ENCODE measurements at places on chromosomes 2 and 18. TPM values are rescaled to one million over a fixed set of nuclear protein-coding genes. Genes with fewer than 3 reads are reported as not detected.
A peak's percentile ranks its signal among the peaks of the same experiment; 100 is the strongest.

DNA sequence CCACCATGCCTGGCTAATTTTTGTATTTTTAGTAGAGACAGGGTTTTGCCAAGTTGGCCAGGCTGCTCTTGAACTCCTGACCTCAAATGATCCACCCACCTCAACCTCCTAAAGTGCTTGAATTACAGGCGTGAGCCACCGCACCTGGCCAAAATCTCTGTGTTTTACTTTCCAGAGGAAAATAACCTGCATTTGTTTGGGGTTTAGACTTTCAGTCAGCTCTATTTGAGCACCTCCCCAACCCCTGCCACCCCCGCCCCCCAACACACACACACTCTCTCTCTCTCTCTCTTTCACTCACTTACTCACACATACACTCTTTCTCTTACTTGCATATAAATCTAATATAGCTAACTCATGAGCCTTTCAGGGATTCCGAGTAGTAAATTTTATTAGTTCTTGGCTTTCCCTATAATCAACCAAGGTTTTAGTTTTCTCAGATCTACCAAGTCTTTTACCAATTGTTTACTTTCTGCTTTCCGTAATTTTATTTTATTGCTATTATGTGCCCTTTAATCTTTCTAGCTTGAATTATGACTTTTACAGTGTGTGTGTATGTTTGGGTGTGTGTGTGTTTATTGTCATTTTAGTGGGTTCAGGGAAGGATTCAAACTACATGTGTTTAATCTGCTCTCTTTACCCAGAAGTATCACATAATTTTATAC lies 24.5 kb downstream of the MFSD6 start:
- DNase-seq = no peak

DNA sequence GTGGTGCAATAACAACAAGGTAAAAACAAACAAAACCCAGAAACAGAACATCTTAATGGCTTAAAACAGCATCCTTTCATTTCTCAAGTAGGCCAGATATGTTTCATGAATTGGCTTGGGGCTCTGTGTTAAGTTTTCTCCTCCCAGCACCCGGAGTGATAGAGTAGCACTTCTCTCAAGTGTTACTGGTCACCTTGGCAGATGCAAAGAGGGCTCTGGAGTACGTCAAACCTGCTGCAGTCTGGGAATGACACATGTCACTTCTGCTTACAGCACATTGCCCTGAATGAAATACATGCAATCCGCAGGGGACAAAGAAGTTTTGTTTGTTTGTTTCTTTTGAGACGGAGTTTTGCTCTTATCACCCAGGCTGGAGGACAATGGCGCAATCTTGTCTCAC lies 639.3 kb downstream of the CNTNAP5 start:
- DNase-seq = no peak

GRCh38 chr2:46778511-46778910 lies 137.1 kb downstream of the MCFD2 start:
- peak; percentile 81 for DNase-seq

The MAP3K19 gene
- 3.1 TPM for total RNA-seq

The SULT1C4 gene
- 20.7 TPM for total RNA-seq

The LIMS2 gene
- 3.3 TPM for total RNA-seq

- no peak for DNase-seq
These were observed 93.5 kb downstream of the TMEM163 start for GRCh38 chr2:134625311-134625710.

DNA sequence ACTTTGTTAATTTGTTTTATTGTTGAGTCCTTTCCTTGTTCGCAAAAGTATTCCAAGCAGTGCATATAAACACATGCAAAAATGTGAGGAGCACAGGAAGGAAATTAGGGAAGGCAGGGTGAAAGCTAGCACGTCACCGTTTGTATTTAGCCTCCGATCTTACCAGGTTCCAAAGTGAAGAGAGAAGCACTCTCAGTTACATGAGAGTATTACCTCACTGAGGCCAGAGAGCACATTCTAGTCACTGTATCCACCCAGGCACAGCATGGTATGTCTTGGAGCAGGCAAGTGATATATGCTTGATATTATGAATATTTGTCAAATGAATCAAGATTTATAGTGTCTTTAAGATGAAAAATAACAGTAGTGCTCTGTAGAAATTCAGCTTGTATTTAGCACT lies 6.5 kb upstream of the TMEM182 start:
- no peak for DNase-seq

The TTR gene
- total RNA-seq = 6.1 TPM

The C1GALT1C1L gene
- total RNA-seq = 0.27 TPM

DNA sequence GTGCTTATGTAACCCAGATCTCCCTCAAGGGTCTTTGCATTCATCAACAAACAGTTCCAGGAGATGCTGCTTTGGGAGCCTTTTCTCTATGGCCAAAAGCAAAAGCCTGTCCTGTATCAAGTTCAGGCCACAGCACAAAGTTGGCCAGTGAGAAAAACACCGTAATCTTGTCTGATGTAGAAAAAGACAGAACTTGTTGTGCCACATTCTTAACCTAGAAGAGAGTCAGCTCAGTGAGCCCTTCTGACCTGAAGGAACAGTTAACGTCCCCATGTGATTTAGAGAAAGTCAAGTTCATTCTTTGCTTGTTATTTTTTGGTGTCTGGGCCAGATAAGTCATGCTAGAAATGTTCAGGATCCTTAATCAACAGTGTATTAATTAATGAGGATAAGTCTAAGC lies 7.8 kb upstream of the CNDP1 start:
- no peak for DNase-seq

DNA sequence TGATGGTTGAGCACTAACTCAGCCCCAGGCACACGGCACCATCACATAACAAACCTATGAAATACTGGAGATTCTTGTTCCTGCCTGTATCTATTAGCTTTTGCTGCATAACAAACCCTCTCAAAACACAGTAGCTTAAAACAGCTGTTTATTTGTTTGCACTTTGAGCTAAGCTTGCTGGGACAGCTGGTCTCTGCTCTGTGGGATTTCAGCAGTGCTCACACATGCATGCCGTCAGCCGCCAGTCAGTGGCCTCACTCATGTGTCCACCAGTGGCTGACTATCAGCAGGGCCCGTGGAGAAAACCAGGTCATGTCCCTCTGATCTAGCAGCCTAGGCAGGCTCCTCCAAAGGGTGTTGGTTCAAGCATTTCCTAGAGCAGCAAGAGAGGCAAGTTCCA lies 52.8 kb upstream of the RAB12 start:
- no peak for DNase-seq

The COX5B gene
- 120 TPM for total RNA-seq

DNA sequence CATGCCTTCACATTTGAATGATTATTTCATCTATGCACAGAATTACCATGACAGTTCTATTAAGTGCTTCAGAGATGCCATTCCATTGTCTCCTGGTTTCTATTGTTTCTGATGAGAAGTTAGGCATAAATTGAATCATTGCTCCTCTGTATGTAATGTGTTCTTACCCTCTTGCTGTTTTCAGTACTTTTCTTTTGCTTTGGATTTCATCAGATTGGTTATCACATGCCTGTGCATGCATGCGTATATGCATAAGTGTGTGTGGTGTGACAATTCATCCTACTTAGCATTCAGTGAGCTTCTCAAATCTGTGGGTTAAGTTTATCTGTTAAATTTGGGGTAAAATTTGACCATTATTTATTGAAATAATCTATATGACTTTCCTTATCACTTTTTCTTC lies 263.3 kb upstream of the RND3 start:
- DNase-seq = no peak
